ENCODE measurements at places on chromosomes 3 and 15.

GRCh38 chr15:70248116-70249025 is 150.7 kb upstream of the TLE3 start:
- DNase-seq: no peak

GRCh38 chr3:40278791-40279190 is 30.7 kb upstream of the EIF1B start:
- DNase-seq: no peak

GRCh38 chr3:112411425-112411824 is 78.5 kb downstream of the CD200 start:
- no peak for DNase-seq

GRCh38 chr15:94205366-94205765 is 26.0 kb upstream of the MCTP2 start:
- no peak for DNase-seq

Data from prostate gland (tissue), 2 donors.